ENCODE measurements at places on chromosomes 2 and 18.

- DNase-seq = no peak
Observed at GRCh38 chr2:197925976-197926375, 121.6 kb downstream of the PLCL1 start.

DNA sequence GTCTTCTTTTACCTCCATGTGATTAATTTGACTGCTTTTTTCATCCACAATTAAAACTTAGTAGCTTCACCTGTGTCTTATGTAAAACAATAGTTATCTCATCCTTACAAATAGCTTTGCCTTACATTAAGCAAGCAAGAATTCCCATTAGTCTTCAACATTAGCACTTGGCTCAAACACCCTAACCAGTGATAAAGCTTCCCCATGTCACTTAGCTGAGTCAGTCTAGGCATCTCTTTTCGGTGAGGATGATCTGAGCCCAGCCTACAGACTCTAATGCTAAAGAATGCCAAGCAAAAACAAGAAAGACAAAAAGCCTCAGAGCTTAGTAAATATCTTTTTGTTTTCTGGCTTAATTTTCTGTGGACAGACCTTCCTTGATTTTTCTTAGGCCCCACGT lies 26.1 kb downstream of the GAD1 start:
- no peak for DNase-seq

- no peak for DNase-seq
Observed at GRCh38 chr2:80496775-80497174, 192.2 kb upstream of the LRRTM1 start.

GRCh38 chr2:122486705-122487415 lies 731.4 kb downstream of the TSN start:
- no peak for DNase-seq

DNA sequence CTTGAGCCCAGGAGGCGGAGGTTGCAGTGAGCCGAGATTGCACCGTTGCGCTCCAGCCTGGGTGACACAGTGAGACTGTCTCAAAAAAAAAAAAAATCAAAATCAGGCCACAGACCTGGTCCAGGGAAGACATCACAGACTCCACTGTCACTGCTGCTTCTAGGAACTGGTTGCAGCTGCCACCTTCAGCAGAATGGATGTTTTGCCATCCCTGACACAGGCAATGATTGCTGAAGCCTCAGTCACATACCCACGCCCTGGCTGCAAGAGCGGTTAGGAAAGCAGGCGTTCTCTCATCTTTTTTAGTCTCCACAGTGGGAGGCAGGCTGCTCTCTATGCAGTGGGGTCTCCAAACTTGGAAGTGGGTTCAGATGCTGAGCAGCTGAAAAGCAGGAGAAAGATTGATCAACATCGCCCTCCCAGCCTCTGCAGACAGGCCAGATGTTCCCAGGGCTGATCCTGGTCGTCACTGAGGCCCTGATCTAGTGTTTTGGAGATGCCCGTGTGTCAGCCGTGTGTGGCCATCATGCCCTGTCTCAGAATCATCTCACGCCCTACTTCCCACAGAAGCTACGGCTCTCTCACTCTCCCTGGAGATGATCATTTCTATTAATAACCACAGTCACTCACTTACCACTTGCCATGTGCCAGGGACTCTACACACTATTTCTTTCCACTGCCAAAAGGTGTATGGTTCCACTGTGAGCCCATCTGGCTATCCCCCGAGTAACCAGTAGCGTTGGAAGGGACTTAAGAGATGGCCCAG lies 91.8 kb downstream of the PLB1 start:
- no peak for DNase-seq

GRCh38 chr2:58271826-58272225 lies 30.7 kb upstream of the FANCL start:
- peak; percentile 25 for DNase-seq
